ENCODE measurements at places on chromosomes 11 and 22.

GRCh38 chr11:269146-269890, 8.9 kb upstream of the NLRP6 start:
- no peak for DNase-seq

DNA sequence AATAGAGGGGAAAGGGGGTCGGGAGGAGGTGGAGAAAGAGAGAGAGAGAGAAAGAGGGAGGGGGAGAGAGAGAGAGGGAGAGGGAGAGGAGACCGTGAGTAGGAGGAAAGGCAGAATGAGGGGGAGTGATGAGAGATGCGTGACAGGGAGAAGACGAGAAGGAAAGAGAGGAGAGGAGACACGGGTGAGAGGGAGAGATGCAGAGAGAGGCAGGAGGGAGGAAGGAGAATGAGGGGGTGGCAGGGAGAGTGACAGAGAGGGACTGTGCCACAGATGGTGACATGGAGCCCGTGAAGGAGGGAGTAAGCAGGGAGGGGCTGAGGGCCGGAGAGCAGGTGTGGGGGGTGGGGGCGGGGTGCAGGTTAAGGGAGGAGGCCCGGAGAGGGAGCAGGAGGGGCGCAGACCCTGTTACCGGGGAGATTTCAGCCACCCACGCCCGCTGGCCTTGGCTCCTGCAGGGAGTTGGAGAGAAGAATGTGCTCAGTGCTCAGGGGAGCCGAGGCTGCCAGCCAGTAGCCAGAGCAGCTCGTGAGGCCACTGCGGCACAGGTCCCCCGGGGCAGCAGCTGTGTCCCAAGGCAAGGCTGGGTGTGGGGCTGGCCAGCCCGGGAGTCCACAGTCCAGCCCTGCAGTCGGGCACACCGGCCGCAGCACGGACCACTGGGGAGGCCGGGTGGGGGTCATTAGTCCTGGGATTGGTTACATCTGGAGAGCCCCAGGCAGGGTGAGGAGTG, at the start of gene SSTR3:
Gene SSTR3 (minus strand): TSS at position 304 of the 733 bp plus-strand sequence. CDS start 4,674 bp downstream, outside the sequence.
- DNase-seq: peak; percentile 15

DNA sequence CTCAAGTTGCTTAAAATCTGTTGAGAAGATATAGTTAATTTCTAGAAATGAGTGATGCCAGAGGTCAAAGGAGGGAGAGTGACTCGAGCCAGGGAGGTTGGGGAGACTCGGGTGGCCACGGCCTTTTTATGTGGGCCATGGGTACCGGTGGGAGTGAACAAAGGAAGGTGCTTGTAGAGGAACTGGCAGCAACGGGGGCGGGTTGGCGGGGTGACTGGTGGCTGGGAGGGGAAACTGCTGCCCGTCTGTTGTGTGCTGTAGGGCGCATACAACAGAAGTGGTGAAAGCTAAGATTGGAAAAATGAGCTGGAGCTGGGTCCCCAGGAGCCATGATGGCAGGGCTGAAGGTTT, 5.4 kb downstream of the DAGLA start:
- DNase-seq: no peak

- peak; percentile 44 for DNase-seq
Observed at GRCh38 chr11:64341851-64342791, 2.1 kb downstream of the CCDC88B start.

GRCh38 chr22:20117633-20118299, 740 bp upstream of the TRMT2A start:
- DNase-seq: no peak

All from NCI-H1105 (cell line).